ENCODE measurements at places on chromosomes 11 and 22. TPM values are rescaled to one million over a fixed set of nuclear protein-coding genes. Genes with fewer than 3 reads are reported as not detected.

LRP5 gene
- total RNA-seq = 12.5 TPM

OR8B12 gene
- not detected for total RNA-seq

KDM4D gene
- total RNA-seq = 1.7 TPM

MYO18B gene
- under 0.01 TPM for total RNA-seq

PPFIBP2 gene
- total RNA-seq = 15.5 TPM

OR4B1 gene
- total RNA-seq = not detected

DRICH1 gene
- 0.49 TPM for total RNA-seq

ASCL3 gene
- not detected for total RNA-seq

OLFML1 gene
- 1.2 TPM for total RNA-seq

BSCL2 gene
- 101 TPM for total RNA-seq

CHRNA10 gene
- total RNA-seq = 0.25 TPM

OR52H1 gene
- total RNA-seq = not detected

TTC28 gene
- 132 TPM for total RNA-seq

MORC2 gene
- total RNA-seq = 25.3 TPM

C11orf86 gene
- not detected for total RNA-seq

EIF4ENIF1 gene
- 17.2 TPM for total RNA-seq

PGR gene
- total RNA-seq = under 0.01 TPM

MRPL17 gene
- total RNA-seq = 13.0 TPM

LRRC10B gene
- total RNA-seq = 2.5 TPM

SCUBE1 gene
- total RNA-seq = 42.8 TPM

GGTLC3 gene
- total RNA-seq = not detected

TMPRSS13 gene
- 0.25 TPM for total RNA-seq

CCDC188 gene
- total RNA-seq = 1.5 TPM

GUCY1A2 gene
- 109 TPM for total RNA-seq

RCOR2 gene
- 7.9 TPM for total RNA-seq

CCDC34 gene
- total RNA-seq = 8.4 TPM

SCT gene
- total RNA-seq = not detected

KRTAP5-9 gene
- not detected for total RNA-seq

SYT9 gene
- 6.1 TPM for total RNA-seq

C11orf16 gene
- total RNA-seq = 0.25 TPM

CPT1B gene
- 3.4 TPM for total RNA-seq

SMIM35 gene
- not detected for total RNA-seq

CDC45 gene
- 0.49 TPM for total RNA-seq

TTLL1 gene
- 44.5 TPM for total RNA-seq

ACR gene
- not detected for total RNA-seq

DDT gene
- 56.1 TPM for total RNA-seq

OR2AG1 gene
- total RNA-seq = not detected

PAX6 gene
- 17.0 TPM for total RNA-seq

LRRC56 gene
- total RNA-seq = 0.98 TPM

NPAS4 gene
- total RNA-seq = 10.1 TPM

CADM1 gene
- total RNA-seq = 142 TPM

SLC22A24 gene
- not detected for total RNA-seq

GPHA2 gene
- not detected for total RNA-seq

MGAT3 gene
- total RNA-seq = 25.6 TPM

MB gene
- total RNA-seq = not detected

SYTL2 gene
- total RNA-seq = 3.7 TPM

MFRP gene
- total RNA-seq = not detected

Measured in temporal lobe (tissue), 4 donors.